HFF-Myc (cell line): ENCODE measurements at places on chromosomes 6 and 20.

GRCh38 chr6:159686703-159687102, 6.3 kb downstream of the SOD2 start:
- DNase-seq, result no peak

DNA sequence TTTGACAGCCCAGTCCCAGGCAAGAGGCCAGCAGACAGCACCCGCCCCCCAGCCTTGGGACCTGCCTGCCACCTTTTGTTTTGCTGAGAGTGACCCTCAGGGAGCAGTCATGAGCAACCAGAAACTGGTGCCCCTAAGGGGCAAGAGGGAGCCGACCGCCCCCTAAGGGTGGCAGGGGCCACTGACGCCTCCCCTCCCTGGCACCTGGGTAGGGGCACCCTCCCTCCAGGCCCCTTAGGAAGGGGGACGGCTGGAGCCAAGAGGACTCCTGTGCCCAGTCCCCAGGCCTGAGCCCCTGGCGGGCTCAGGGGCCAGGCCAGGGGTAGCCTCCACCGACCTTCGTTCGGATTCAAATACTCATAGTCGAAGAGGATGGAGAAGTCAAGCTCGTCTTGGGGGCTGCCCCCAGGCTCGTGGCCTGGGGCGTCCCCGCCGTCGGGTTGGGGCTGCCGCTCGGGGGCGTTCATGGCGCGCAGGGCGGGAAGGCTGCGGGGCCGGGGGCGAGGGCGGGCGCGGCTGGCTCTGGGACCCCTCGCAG, 417 bp downstream of the NFATC2 start:
- no peak for DNase-seq

- DNase-seq, result no peak
Measured at GRCh38 chr6:84605298-84605697, 159.1 kb downstream of the TBX18 start.

GRCh38 chr6:153015094-153015640, 12.7 kb upstream of the MTRF1L start:
- no peak for DNase-seq

DNA sequence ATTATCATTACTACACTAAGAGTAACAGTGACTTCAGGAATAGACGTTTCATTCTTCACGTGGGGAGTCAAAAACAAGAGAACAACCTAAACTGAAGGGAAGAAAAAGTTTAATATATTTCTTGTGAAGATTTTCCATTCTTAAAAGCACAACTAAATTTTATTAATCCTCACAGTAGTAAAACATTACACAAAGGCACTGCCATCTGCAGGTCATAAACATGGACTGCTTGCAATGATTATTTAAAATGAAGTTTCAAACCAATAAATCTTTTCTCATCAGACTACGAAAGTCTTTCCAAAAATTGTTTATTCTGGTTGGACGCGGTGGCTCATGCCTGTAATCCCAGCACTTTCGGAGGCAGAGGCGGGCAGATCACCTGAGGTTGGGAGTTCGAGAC, 2.6 kb downstream of the NCOA5 start:
- DNase-seq, result no peak

- DNase-seq, result no peak
Measured at GRCh38 chr6:26404546-26404945, 2.5 kb downstream of the BTN3A1 start.

GRCh38 chr6:7879980-7880717, 30.4 kb downstream of the TXNDC5 start:
- no peak for DNase-seq

DNA sequence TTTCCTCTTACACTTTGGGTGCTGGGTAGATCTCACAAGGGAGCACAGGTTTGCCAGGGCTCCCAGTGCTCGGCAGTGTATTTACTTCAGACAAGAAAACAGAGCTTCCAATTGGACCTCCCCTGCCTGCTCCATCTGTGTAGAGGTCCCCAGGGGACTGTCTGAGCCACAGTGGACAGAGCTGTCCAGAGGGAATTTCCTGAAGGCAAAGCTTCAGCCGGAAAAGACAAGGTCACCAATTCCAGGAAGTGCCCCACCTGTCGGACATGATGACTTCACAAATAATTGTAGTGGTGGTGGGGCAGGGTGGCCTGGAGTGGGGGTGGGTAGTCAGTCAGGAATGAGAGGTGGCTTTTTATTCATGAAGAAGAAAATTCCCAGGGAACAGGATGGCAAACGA, 18.6 kb downstream of the ADGRF5 start:
- no peak for DNase-seq

GRCh38 chr20:11227602-11228001, 553.8 kb upstream of the JAG1 start:
- no peak for DNase-seq

- no peak for DNase-seq
Measured at GRCh38 chr6:71404145-71404966, 115.7 kb downstream of the OGFRL1 start.

DNA sequence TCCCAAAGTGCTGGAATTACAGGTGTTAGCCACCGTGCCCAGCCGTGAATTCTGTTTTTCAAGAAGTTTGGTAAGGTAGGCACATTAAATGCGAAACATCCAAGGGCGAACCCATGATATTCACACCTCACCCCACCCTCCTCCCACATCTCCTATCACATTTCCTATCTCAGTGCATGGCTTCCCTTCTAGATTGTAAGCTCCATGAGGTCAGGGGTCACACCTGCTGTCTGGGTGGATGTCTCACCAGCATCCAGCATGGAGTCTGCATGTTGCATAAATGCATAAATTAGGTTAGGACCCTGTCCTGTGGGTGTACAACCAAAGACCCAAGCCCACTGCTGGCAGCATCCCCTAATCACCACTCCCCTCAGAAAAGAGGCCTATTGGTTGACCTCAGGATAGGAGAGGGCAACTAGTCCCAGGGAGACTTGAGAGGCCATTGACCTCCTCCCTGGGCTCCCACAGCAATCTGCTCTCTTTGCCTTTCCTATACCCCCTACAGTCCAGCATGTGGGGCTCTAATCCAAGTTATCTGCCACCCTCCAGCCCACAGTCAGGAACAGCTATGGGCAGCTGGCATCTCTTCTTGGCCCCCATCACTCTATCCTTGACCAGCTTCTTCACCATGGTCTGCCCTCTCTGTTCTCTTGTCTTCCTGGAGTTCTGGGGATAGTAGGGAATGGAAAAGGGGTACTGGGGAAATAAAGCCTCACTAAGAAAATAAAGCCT, 4.2 kb downstream of the PRRT1 start:
- DNase-seq, result no peak

GRCh38 chr6:56526860-56527544, 115.7 kb downstream of the DST start:
- no peak for DNase-seq

GRCh38 chr20:58891718-58892140, 39.2 kb downstream of the GNAS start:
- no peak for DNase-seq

- DNase-seq, result no peak
Measured at GRCh38 chr6:165663377-165663735, 315 bp upstream of the PDE10A start.

DNA sequence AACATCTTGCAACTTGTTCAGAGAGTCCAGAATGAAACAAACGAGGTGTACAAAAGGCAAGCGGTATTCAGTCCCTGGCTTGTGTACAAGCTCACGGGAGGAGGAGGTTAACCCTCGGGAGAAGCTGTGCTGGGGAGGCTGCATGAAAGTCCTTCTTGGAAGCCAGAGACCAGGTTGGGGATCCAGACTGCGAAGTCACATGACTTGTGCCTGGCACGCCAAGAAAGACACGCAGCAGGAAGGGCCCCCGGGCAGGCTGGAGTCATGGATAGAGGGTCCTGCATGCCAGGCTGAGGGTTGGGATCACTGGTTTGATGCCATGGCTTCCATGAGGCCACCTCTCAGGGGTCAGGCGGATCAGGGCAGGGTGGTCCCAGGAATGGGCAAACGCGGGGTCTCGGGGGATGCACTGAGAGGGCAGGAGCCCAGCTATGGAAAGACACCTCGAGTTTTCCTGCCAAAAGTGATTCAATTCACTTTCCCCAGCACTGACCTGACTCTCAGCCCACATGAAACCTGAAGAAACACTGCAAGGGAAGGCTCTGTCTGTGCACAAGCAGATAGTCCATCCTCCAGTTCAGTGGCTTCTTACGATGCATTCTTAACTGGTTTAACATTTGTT, 79.4 kb downstream of the DLL1 start:
- DNase-seq, result no peak

GRCh38 chr20:61644378-61645076, 392.5 kb downstream of the CDH4 start:
- no peak for DNase-seq

GRCh38 chr6:163757520-163757919, 343.0 kb downstream of the QKI start:
- no peak for DNase-seq

- no peak for DNase-seq
Measured at GRCh38 chr6:167826896-167827582, at the start of gene AFDN. AFDN (plus strand) TSS chr6:167826911; CDS start chr6:167827133, 222 bp downstream.

- no peak for DNase-seq
Measured at GRCh38 chr6:52535711-52536423, 41.0 kb downstream of the TRAM2 start.

DNA sequence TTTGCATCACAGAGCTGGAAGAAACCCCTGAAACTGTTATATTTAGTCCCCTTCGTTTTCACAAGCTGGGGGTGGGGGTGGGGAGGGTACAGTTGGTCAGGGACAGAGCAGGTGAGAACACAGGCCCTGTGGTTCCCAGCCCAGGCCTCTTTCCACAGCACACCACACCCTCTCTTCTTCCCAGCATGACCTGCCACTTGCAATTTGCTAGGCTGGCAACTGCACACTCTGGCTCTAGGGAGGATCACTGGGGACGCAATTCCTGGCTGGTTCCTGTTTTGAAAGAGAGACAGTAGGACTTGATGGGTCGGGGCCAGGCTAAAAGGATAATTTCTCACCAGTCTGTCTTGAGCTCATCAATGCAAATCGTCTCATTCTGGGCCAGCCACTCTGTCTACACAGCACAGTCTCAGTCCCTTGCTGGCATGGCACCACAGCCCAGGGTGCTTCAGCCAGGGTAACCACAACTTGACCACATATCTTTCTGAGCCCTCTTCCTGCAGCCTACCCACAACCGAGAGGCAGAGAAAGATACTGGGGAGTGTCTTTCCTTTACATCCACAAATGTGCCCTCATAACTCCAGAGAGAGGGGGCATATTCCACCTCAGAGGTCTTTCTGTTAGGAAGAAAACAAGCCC, 41.7 kb upstream of the EMILIN3 start:
- DNase-seq, result no peak

DNA sequence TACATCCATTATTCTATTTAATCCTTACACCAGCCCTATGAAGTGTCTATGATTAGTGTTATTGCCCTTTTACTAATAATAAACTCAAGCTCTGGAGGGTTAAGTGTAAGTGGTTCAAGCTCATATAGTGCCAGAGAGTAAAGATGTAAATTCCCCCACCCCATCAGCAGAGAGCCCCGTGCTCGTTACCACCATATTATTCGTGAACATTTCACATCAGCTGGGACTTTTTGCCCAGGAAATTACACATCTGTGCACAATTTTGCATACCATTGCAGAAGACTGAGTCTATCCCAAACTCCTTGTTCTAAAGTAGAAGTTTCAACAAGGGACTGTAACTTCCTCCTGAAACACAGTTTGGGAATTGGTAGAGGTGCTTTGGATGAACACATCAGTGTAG, 220.1 kb downstream of the BCAS1 start:
- DNase-seq, result no peak

DNA sequence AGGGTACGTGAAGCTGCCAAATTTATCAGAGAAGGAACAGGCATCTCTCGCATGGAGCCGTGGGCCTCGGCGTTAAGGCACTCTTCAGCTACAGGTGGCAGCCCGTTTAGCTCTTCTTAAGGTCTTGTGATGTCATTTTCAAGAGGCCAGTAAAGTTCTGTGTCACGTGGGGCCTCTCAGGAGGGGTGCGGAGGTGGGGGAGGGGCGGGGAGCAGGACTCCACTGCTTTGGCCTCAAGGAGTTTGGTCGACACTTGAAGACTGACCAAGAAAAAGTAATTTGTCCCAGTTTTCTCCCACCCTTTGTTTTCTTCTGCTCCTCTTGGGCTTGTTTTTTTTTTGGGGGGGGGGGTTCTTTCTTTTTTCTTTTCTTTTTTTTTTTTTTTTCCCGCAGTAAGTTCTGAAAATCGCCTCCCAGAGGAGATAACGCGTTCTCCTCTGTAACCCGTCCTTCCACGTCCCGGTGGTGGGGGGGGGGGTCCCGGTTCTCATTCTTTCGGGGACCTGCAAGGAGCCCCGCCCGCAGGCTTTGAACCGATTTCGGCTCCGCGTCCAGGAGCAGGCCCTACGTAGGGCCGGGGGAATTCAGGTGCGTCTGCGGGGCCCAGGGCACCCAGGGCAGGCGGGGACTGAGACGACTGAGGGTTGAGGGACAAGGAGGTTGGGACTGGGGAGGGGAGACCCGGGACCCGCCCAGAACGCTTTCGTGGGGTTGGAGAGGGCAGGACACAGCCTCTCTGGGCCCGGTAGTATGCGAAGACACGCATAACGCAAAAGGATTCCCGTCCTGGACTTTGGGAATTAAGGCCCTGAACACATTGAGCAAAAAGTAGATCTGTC, 26.0 kb downstream of the GPX6 start:
- peak; percentile 64 for DNase-seq

- DNase-seq, result peak; percentile 81
Measured at GRCh38 chr6:17932330-17932852, 55.0 kb downstream of the KIF13A start.

DNA sequence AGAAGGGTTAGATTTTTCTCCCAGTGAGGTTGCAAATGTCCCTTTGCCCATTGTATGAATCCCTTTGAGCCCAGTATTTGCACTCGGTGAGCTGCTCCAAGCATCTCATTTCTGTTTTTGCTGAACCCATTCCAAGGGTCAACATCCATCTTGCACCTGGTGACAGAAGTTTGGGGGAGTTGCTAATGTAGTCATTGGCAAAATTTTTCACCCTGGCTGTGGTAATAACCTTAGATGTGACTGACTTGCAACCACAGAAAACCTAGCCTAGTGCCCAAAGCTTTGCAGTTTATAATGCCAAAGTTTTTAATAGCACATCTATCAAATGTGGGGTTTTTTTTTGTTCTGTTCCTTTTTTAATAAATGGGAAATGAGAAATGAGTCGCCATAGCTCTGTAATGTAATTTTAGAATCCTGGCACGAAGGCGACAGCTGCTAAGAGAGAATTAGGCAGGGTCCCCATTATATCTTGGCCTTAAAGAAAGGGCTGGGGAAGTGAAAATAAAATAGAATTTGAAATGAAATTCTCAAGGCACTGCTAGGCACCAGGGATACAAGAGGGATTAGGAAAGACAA, 682.8 kb downstream of the KIF16B start:
- no peak for DNase-seq

- DNase-seq, result no peak
Measured at GRCh38 chr6:134080171-134080795, 27.9 kb upstream of the SLC2A12 start.

DNA sequence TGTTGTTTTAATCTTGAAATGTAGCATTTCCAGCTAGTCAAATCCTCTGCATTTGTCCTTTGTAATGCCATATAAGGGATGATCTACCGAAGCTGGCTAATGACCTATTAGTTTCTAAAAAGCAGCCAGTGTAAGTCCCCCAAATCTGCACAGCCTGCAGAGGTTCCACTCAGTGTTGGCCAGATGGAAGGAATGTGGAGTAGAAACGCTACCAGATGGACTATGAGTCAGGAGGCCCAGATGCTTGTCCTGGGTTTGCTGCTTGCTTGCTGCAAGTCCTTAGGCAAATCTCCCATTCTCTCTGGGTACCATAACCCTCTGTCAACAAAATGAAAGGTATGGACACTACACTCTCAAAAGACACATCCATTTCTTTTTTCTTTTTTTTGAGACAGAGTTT, 149.8 kb downstream of the BTBD9 start:
- peak; percentile 81 for DNase-seq
